GF-D8 (cell line): ENCODE measurements at places on chromosomes 5 and 9.

- no peak for DNase-seq
Observed at GRCh38 chr9:91485006-91485405, 61.4 kb upstream of the NFIL3 start.

DNA sequence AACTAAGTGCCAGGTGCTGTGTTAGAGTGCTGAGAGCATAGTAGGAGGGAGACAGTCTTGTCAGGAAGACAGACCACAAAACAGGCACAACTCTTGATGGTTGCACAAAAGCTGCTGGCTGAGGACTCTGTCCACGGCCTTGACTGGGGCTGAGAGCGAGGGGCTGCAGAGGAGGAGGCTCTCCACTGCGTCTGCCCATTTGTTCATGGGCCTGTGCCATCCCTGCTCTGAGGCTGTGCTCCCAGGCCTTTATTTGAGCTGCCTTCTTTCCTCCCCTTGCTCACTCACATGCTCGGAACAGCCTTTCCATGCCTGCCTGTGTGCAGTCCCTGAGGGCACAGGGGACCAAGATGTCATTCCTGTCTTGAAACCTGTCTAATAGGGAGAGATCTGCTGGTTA lies 147.8 kb downstream of the CACNA1B start:
- DNase-seq: no peak

- DNase-seq: no peak
Observed at GRCh38 chr5:73523861-73524260, 25.6 kb downstream of the BTF3 start.

- DNase-seq: no peak
Observed at GRCh38 chr9:109258481-109259302, 62.2 kb downstream of the EPB41L4B start.

- DNase-seq: no peak
Observed at GRCh38 chr5:156971848-156972525, 9.0 kb upstream of the TIMD4 start.

DNA sequence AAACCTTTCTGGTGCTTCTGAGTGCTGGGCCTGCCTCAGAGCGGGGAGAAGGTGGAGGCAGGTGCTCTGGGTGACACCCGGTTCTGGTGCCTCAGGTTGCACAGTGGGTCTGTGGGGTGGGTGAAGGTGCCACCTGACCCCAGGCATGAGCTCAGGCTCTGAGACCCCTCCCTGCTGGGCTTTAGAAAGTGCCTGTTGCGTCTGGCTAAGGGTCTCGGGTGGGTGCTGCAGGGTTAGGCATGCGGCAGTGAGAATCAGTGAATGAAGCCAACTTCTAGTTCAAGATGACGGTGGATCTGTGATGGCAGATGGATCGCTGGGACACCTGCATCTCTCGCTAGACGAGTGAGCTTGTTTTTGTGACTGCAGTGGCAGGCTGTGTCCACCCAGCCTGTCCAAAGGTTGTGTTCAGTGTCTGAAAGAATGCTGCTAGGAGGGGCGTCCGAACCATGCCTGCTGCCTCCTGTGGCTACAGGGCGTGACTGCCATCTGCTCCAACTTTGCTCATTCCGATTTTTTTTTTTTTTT lies 5.0 kb downstream of the SQSTM1 start:
- no peak for DNase-seq

DNA sequence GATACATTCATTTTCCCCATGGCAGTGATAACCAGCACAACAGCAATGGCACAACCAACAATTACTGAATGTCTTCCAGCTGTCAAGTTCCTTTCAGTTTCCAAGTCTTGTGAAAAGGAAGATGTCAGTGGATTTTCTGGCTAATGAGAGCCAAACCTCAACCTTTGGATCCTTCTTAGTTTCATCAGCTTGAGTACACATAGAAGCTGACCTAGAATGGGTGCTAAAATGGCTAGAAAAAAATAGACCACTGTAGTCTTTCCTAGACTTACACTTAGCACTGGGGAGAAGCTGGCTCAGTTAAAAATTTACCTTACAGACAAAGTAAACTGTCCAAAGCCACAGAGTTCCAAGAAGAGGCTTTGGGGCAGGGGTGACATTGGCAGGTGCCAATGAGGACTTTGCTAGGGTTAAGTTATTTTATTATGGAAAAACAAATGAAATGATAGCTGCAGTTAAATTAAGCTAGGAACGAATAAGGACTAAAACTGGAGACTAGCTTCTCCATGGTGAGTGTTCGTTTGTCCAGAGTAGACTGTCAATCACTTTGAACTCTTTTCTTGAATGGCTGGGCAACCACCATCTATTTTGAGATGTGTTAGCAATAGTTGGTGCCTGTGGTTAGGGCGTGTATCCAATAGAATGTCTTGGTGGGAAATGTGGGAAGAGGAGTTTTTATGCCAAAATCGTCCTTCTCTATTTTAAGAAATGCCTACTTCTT lies 25.9 kb upstream of the TXN start:
- DNase-seq: no peak

DNA sequence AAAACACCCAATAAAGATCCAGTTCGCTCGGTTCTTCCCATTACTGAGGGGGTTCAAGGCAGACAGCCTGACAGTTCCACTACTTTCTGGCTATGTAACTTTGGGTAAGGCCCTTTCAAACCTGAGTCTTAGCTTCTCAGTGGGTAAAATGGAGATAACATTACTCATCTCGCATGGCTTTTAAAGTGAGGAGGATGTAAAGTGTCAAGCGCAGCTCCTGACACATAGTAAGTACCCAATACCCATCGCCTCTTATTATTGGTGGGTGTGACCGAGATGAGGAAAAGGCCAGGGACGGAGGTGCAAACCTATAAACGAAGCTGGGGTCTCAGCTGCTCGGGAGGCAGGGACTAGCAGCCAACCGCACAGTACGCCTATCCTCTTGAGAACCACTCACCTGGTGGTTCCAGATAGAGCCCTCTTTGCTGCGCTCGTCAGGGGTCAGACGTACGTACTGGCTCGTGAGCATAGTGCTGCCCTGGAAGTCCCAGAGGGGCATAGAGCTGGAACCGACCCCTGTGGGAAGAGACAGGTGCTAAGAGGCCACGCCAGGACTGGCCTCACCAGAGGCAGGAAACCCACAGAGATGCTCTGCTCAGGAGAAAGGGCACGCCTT lies 584 bp downstream of the LMAN2 start:
- no peak for DNase-seq

- peak; percentile 4 for DNase-seq
Observed at GRCh38 chr5:104178829-104179456, 616.4 kb upstream of the NUDT12 start.

DNA sequence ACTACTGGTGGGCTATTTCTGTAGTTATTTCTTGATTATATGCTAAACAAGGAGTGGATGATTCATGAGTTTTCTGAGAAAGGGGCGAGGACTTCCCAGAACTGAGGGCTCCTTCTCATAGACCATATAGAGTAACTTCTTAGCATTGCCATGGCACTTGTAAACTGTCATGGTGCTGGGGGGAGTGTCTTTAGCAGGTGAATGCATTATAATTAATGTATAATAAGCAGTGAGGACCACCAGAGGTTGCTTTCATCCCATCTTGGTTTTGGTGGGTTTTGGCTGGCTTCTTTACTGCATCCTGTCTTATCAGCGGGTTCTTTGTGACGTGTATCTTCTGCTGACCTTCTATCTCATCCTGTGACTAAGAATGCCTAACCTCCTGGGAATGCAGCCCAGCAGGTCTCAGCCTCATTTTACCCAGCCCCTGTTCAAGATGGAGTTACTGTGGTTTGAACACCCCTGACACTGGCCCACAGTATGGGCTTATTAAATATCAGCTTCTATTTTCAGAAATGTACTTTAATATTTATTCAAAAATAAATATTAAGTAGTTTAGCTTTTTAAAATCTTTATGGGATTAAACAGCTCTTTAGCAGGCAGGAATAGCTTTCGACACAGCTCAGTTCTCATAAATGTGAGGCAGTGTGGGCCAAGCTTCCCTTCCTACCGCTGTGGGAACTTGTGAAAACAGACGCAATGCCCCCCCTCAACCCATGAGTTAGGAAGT lies 44.4 kb downstream of the GALNT12 start:
- DNase-seq: no peak

GRCh38 chr9:96048104-96048955 lies 172.8 kb downstream of the ERCC6L2 start:
- DNase-seq: no peak

DNA sequence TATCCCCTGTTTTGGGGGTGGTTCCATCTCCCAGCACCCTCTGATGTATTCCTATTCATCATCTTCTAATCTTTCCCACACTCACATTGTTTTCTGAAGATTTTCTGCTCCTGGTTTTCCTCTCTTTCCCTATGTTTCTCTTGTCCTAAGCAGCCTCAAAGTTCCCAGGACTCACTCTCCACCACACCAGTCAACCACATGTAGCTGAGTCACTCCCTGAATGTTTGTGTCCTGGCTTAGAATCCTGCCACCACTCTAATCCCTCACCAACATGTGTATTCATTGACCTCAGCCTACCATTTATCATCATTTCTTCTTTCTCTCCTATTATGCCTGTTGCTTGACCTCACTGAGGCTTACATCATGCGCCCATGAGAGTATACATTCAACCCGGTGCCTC lies 282.4 kb upstream of the ADAMTS16 start:
- DNase-seq: no peak

GRCh38 chr9:129241725-129242124 lies 63.7 kb upstream of the IER5L start:
- DNase-seq: no peak

DNA sequence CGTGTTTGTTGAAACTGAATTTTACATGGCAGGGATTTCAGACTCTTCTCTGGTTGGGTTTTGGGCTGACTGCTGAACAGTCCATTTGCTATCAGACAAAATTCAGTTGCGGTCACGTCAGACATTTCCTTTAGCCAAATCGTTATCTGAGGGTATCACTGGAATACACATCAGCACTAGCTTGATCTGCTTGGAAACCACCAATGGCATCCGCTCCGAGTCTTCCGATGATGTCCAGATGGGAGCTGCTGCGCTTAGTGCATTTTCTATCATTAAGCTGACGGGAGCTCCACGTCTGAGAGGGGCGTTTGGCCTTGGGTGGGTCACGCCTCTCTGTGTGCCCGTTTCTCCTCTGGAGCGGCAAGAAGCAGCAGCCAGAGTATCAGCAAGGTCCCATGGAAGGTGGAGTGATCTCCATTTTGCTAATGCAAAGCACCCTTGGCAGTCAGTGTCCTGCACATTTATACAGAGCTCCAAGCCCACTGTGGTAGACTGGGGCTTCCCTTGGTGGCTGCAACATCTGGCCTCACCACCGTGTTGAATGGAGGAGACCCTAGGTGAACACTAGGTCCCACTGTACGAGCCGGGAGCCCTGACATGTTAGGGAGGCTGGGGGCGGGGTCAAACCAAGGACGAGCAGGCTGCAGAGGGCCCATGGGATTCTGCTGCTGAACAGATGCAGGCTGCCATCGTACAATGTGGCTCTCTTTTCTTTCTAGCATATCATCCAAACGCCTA lies 134.6 kb upstream of the PHYKPL start:
- DNase-seq: no peak

- no peak for DNase-seq
Observed at GRCh38 chr5:40680741-40681362, 1.1 kb downstream of the PTGER4 start.

DNA sequence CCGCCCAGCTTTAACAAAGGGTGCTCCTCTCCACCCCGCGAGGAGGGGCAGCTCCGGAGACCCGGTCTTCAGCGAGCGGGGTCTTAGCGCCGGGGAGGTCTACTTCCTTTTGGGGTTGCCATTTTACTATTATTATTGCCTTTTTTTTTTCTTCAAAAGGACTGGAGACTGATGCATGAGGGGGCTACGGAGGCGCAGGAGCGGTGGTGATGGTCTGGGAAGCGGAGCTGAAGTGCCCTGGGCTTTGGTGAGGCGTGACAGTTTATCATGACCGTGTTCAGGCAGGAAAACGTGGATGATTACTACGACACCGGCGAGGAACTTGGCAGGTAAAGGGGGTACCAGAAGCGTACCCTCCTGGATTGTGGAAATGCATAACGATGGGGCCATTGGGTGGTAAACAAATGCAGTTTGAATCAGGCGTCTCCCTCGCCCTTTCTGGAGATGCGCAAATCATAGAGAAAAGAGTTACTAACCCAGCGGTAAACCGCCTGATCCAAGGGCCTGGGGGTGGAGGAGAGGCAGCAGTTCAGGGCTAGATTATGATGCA lies 1.2 kb downstream of the DAPK1 start:
- DNase-seq: no peak

GRCh38 chr9:134877541-134877940 lies 3.1 kb upstream of the FCN2 start:
- DNase-seq: no peak
